Activated naive CD4-positive, alpha-beta T cell (primary cell): ENCODE measurements at places on chromosomes 11 and 22.

DNA sequence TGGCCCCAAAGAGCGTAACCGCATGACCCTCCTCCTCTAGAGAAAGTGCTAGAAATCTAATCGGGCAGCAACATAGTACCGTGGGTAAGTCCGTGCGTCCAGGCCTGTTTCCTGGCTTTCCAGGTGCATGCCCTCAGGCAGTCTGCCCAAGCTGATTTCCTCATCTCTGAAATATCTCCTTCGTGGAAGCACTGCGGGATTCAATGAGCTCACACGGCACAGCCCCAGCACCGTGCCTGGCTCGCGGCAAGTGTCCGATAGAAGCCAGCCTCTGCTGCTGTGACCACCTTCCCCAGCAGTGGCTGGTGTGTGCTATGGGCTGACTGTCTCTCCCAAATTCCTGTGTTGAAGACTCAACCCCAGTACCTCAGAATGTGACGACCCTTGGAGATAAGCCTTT is 20.7 kb downstream of the RPUSD4 start:
- no peak for DNase-seq

DNA sequence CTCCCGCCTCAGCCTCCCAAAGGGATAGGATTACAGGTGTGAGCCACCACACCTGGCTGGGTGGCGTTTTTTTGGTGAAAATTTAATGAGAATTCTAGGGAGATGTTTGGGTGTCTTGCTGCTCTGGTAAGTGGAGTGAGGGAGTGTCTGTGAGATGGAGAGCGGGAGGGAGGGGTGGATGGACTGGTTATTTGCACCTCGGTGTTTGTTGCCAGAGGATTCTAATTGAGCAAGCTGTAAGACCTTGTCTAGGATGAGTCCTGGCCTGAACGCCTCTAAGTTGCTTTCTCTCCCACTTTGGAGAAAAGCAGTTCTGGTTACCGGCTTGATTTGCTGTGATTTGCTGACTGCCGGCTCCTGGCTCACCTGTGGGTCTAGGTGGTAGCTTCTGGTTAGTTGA is 22.0 kb upstream of the GRAMD4 start:
- DNase-seq, result no peak

DNA sequence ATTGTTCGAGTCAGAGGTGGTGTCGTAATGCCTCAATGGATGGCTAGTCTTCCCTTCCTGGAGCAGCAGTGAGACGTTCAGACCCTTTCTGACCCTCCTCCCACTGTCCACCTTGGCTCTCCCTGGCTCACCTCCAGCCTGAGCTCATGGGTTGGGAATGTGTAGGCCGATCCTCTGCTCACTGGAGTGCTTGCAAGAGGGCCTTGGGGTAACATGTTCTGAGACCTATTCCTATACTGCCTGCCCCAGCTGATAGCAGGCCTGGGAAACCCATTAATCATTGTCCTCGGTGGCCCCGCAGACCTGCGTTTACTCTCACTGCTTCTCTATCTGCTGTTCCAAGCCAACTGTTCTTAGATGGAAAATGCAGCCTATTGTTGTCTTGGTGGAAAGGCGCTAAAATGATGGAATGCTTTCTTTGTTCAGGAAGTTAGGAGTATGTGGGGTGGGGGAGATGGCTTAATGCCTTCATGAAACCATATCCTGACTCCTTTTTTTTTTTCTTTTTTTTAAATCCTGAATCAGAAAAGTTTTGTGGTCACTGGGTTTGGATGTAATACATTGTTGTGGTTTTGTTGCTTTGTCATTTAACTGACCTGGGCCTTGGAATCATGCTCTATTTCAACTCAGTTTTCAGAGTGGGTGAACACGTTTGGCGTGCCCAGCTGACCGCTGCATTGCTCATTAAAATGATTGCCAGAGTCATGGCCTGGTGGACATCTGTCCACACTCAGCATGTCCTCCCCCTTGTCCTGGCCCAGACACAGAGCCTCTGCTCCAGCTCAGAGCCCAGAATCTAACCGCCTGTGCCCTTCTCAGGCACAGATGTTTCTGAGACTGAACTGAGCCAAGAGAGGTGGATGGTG is 72.5 kb downstream of the MICAL2 start:
- no peak for DNase-seq

DNA sequence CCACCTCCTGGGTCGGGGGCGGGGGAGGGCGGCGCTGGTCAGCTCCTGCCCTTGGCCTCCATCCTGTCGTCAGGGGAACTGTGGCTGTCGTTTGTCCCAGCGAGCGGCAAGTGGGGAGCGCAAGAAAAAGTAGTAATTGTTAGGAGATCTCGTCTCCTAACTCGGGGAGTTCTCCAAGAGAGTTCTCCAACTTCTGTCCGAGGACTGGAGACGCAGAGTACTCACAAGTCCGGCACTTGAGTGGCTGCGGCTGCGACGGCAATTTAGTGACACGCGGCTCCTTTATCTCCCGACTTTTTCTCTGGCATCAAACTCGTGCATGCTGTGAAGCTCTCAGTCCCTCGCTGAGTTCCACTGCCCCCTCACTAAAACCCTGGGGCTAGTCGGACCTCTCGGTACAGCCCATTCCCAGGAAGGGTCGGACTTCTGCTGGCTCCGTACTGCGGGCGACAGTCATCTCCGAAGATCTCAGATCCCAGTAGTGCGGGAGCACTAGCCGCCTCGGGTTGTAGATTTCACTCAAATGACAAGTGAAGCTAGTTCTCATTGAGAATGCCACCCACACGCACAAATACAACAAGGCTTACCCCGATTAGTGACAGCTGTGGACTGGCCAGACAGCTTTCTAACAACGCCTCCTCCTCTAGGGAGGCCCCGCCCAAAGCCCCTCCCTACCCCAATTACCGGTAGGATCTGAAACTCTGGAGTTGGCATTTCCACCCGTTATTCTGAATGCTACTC is at the start of gene PGR:
Gene PGR (minus strand): TSS at position 611 of the 741 bp plus-strand sequence. CDS start 743 bp downstream, outside the sequence.
- DNase-seq, result no peak

DNA sequence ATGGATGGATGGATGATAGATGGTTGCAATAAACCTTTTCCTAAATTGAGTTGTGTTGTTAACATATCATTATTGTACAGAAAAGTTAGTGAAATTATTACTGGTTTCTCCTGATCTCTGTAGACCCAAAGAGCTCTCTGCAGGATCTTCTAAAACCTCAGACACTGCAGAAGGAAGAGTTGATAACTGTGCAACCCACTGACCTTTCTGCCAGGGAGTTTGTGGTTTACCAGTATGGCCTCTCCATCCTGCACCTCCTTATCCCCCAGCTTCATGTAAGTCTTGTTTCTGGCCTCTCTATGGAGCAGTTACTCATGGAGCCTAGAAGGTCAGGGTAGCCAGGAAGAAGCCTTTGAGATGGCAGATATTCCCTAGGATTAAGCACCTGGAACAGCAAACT is 45.6 kb downstream of the BTG4 start:
- no peak for DNase-seq

- DNase-seq, result no peak
Measured at GRCh38 chr22:27514601-27515523, 286.7 kb downstream of the MN1 start.

DNA sequence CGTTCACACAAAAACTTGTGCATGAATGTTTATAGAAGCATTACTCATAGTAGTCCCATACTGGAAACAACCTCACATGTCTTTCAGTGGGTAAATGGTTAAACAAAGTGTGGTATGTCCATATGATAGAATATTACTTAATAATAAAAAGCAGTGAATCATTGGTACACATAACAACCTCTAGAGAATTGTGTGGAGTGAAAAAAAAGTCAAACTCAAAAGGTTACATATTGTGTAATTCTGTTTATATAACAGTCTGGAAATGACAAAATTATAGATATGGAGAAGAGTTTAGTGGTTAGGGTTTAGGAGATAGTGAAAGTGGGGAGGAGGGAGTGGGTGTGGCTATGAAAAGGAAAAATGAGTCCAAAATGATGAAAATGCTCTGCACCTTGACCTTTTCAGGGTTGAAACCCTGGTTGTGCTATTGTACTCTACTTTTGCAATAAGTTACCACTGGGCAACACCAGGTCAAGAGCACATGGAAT is 243.4 kb upstream of the DDI1 start:
- no peak for DNase-seq

GRCh38 chr11:44002191-44003093 is 45.3 kb upstream of the ACCSL start:
- DNase-seq, result no peak

GRCh38 chr22:27673839-27674238 is 127.7 kb downstream of the MN1 start:
- no peak for DNase-seq

DNA sequence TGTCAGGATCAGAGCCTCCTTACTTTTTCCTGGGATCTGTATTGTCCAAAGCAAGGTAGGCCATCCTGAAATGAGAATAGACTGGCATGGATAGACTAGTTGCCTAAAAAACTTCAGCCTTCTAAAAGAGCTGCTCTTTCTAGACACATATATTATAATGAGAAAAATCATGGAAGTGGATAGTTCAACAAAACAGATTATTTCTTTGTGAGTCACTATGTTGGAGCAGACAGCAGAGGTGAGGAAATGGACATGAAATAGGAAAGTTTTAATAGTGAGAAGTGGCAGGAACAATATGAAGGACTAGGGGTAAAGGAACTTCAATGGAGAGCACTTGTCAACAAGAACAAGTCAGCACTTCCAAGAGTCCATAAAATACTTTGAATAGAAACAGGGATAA is 101.9 kb upstream of the ANO3 start:
- DNase-seq, result no peak

DNA sequence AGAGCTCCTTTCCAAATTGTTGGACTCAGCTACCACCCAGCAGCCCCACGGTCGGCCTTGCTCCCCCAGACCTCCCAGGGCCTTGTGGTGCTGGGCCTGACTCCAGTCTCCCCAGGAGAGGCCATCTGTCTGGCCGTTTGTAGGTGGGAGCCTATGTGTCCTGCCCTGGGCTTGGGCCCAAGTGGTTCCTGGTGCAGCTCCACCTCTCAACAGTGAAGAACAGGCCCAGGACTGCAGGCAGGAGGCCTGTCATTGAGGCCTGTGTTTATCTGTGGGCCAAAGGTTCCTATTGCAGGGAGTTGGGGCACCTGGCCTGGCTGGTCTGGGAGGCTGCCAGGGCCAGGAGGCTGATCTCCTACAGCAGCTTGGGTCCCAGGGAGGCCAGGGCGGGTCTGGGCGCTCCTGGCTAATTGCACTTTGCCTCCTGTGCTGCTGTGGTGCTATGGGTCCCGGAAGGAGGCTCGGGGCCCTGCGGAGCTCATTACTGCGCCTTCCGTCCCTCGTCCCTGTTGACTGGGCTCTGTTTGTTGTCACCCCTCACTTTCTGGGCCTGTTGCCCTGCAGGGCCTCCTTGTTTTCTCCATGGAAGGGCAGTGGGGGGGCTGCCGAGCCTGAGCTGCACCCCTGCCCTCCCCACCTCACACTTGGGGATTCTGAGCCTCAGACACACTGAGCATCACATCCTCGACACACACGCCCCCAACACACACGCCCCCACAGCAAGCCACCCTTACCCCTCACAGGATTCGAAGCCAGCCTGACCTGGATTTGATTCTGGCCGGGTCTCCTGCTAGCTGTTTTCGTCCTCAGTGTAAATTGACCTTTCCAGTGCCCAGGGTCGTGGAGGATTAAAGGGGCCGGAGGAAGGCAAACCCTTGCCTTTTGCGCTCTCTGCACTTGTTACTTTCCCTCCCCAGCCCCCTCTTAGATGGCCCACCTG is 6.8 kb upstream of the OMP start:
- no peak for DNase-seq

GRCh38 chr11:12834630-12835029 is 160.4 kb downstream of the TEAD1 start:
- DNase-seq, result no peak

DNA sequence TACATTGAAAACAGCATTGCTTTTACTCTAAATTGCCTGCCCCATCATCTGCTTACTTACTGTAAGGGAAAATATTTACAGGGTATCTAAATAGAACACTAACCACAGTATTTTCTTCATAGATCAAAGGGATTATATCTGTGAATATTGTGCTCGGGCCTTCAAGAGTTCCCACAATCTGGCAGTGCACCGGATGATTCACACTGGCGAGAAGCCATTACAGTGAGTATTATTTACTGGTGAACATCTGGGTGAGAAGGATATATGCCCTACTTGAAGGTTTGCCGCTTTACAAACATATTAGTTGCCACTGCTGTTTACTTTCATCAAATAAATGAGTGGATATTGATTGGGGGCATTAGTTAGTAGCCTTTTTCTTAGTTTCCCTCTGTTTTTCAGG is 5.9 kb upstream of the CNTF start:
- no peak for DNase-seq

DNA sequence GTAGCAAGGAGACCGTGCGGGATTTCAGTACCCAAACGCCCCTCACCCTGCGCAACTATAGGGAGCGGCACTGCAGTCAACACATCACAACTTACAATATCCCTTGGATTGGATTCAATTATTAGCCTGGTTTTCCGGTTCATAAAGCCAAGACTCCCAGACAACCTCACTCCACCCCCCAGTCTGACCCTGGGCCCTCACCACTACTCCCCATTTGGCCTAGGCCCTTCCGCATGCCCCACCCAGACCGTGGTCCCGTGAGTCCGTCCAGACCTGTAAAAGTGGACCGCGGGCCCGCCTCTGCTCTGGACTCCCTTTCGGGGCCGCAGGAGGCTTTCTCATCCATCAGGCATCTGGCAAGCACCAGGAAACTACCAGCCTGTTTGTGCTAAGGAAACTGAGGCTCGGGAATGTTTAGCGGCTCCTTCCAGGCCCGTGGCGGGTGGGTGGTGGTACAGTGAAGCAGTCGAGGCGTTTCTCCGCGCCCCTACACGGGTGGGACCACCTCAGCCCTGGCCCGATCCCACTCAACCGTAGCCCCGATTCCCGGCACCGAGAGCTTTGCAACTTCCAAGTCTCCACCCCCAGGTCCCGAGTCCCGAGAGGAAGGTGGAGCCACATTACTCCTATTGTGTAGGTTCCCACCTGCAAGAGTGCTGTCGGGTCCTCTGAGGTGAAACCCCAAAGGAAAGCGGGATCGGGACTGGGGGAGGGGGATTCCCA is 679 bp upstream of the DPP3 start:
- no peak for DNase-seq

- no peak for DNase-seq
Measured at GRCh38 chr11:69750108-69750850, 24.9 kb downstream of the FGF4 start.

GRCh38 chr11:117618982-117619355 is 178.0 kb downstream of the DSCAML1 start:
- no peak for DNase-seq

DNA sequence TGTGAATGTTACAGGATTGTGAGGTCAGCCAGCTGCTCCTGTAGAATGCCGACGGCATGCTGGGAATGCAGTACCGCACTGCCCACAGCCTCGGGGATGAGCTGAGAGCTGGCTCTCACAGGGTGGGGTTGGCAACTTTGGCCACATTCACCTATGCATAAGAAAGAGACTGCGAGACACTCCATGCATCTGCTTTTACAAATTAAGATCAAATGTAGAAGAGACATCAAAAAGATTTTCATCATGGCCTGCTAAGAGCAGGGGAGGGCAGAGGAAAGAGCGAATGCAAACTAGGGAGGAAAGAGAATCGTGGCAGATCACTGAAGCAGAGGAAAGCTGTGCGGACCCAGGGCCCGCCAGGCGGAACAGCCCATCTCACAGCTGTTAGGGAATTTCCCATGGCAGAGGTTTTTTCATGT is 49.8 kb upstream of the SPATA19 start:
- DNase-seq, result no peak
